Posterior vena cava (tissue), 2 donors: ENCODE measurements at places on chromosomes 2 and 18. TPM values are rescaled to one million over a fixed set of nuclear protein-coding genes. Genes with fewer than 3 reads are reported as not detected.
A peak's percentile ranks its signal among the peaks of the same experiment; 100 is the strongest.

The ALK gene
- 0.37 TPM for total RNA-seq

The SLC11A1 gene
- 28.8 TPM for total RNA-seq

GRCh38 chr2:134917360-134917865, 1.2 kb upstream of the CCNT2 start:
- no peak for DNase-seq

The MOCOS gene
- 1.3 TPM for total RNA-seq

The SEPTIN10 gene
- total RNA-seq = 115 TPM

GRCh38 chr18:3319894-3320454, 58.0 kb downstream of the MYL12B start:
- no peak for DNase-seq

DNA sequence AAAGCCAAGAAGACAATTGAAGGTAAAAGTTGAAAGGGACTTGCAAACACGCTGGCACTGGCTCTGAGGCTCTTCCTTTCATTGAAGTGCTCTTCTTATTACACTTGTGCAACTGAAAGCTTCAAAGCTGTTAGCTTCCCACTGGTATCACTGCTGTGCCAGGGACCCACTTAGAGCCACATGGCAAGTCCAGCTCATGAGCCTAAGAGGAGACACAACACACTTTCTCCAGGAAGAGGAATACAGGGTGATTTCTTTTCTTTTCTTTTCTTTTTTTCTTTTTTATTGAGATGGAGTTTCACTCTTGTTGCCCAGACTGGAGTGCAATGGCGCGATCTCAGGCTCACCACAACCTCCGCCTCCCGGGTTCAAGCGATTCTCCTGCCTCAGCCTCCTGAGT, 218.2 kb downstream of the ATAD2B start:
- DNase-seq = no peak

The CDK5R2 gene
- total RNA-seq = not detected

GRCh38 chr2:238811293-238811692, 36.6 kb upstream of the TWIST2 start:
- no peak for DNase-seq

GRCh38 chr2:236887953-236888793, 197.5 kb upstream of the COPS8 start:
- DNase-seq = no peak

- no peak for DNase-seq
Observed at GRCh38 chr2:189498205-189498604, 56.9 kb downstream of the WDR75 start.

DNA sequence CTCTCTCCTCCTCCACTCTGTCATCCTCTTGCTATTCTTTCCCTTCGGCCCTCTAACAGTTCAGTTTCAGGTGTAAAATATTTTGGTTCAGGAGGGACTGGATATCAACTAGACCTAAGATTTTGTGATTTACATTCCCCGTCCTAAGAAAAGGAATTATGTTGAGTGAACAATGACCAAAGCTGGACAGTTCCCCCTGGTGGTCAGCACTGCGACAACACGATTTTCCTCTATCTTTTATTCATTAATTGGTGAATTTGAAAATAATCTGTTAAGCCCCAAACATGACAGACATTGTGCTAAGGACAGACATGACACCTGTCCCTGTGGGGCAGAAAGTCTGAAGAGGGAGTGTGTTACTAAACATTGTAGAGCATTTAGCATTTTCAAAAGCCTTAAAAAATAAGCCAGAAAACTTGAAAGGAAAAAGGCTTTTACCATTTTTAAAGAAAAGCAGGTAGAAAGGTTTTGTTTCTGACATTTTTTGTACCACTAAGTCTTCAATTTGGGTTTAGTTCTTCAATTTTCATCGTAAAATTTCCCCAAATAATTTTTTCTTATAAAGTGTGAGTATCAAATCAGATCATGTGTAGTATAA, 28.4 kb upstream of the GTF2A1L start:
- no peak for DNase-seq

DNA sequence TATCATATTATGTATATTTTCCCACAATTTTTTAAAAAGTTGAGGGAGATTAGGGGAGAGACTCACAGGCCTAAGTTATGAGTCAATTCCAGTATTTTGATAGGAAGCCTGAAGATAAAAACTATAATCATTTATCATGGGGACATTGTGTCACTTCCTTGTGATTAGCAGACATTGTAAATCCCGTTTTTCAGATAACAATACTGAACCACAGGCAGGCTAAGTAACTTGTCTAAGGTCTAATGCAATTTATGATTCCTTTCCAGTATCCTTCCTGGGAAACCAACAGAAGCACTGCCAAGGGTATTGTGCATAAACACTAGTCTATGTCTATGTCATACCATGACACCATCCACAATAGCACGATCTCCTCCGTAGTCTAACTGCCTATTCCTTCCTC, 235.2 kb upstream of the PIK3C3 start:
- DNase-seq = no peak

The ANKRD29 gene
- total RNA-seq = 16.7 TPM

GRCh38 chr2:183898641-183899040, 699.7 kb upstream of the ZNF804A start:
- no peak for DNase-seq

DNA sequence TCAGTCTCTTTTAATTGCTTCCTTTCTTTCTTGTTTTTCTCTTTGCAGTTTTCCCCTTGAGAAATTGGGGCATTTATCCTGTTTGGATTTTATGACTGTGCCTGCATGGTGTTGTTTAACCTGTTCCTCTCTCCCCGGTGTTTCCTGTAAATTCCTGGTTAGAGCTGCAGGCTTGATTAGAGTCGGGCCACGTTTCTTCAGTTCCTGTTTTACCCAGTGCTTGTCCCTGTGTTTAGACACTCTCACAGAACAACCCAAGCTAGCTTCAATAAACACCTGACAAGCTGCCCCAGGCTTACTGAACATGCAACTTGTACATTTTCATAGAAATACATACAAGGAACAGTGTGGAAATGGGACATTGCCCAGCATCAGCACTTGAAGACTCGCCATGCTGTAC, 53.9 kb downstream of the NGEF start:
- DNase-seq = no peak

The ALPI gene
- total RNA-seq = not detected

DNA sequence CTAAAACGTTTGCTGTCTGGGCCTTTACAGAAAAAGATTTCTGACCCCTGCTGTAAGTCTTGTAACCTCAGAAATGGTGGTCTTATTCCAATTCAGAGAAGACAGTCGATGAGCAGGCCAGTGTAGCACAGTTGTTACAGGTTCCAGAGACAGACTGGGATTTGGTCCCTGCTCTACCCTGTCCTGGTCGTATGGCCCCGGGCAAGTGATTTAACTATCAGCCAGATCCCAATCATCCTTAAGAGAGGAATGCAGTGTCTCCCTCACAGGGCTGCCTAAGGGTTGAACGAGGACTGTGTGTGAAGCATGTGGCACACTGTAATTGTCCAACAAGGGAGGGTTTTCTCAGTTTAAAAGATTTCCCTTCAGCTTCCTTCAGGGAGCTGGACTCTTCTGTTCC, 47.2 kb downstream of the HK2 start:
- DNase-seq = no peak

- DNase-seq = no peak
Observed at GRCh38 chr18:5309888-5310470, 14.5 kb upstream of the ZBTB14 start.

GRCh38 chr2:109538546-109538945, 75.2 kb downstream of the SEPTIN10 start:
- DNase-seq = no peak

DNA sequence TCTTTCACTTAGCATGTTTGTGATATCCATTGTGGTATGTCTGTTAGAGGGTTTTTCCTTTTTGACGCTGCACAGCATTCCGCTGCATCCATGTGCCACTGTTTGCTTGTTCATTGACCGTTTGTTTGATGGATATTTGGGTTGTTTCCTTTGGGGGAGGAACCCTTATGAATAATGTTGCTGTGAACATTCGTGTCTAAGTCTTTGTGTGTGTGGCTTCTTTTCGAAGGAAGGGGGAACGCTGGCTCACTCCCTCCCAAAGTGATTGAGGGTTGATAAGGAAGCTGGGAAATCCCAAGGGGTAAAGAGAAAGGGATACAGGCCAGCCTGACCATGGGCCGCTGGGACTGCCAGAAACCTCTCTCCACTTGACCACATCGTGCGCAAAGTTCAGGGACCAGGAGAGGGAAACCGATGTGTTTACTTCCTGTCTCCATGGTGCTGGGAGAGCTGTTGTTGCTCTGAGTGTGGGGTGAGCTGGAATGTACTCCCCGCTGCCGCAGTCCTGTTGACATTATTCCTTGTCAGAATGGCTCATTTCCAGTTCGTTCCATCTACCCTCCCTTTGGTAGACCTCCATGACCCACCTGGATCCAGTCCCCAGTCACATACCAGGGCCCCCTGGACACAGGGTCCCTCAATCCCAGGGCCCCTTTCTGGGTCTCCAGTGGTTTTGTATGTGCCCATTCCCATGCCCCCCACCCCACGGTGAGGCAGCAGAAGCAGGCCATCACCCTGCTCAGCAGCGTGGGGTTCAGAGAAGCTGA, 39.6 kb downstream of the HS1BP3 start:
- DNase-seq = peak; percentile 91

- DNase-seq = peak; percentile 89
Observed at GRCh38 chr2:42959234-42960001, 167.0 kb upstream of the HAAO start.

The G6PC2 gene
- not detected for total RNA-seq

DNA sequence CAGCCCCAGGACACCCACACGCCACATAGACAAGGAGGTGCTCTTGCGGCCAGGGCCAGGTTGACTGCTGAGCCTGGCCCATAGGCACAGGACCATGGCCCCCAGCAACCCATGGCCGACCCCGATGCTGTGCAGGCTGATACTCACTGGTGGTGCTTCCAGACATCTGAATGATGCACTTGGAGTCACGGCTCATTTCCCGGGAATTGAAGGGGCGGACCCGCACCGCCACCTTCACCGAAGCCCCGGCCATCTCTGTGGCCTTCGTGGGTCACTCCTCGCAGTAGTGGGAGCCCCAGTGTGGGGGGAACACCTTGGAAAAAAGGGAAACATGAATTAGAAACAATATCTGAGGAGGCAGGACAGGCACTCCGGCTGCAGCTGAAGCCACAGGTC, 22.5 kb downstream of the KIF1A start:
- peak; percentile 62 for DNase-seq

DNA sequence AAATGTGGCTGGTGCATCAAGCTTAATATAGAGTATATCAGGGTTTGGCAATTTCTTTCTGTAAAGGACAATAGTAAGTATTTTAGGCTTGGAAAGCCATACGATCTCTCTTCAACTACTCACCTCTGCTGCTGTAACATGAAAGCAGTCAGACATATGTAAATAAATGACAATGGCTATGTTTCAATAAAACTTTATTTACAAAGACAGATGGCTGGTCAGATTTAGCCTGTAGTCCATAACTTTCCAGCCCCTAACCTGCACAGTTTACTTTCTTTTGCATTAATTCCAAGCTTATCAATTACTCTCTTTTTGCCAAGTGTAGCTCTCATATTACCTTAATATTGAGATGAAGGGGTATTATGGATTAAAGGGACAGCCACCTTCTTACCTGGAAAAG, 83.1 kb downstream of the LRATD1 start:
- no peak for DNase-seq
